ENCODE measurements at places on chromosomes 4 and X.

- H3K27me3 ChIP-seq: no peaks in the 10 kb centered on the region
- no peak overlapping the region for H3K27ac ChIP-seq
- peaks cover 7% of the 10 kb centered on the region for H3K4me1 ChIP-seq
- H3K4me3 ChIP-seq: no peak overlapping the region
- no peaks in the 10 kb centered on the region for H3K36me3 ChIP-seq
- ATAC-seq: no peak
Observed at GRCh38 chr4:80425124-80426100, 89.9 kb downstream of the CFAP299 start.

GRCh38 chrX:93229036-93229435 lies 444.3 kb downstream of the NAP1L3 start:
- H3K27ac ChIP-seq: no peak overlapping the region
- no peak for ATAC-seq
- H3K4me1 ChIP-seq: no peaks in the 10 kb centered on the region
- no peak overlapping the region for H3K4me3 ChIP-seq

- peaks cover 3% of the 10 kb centered on the region for H3K27me3 ChIP-seq
- no peak for ATAC-seq
Observed at GRCh38 chr4:122728856-122729255, 3.6 kb upstream of the BBS12 start.

DNA sequence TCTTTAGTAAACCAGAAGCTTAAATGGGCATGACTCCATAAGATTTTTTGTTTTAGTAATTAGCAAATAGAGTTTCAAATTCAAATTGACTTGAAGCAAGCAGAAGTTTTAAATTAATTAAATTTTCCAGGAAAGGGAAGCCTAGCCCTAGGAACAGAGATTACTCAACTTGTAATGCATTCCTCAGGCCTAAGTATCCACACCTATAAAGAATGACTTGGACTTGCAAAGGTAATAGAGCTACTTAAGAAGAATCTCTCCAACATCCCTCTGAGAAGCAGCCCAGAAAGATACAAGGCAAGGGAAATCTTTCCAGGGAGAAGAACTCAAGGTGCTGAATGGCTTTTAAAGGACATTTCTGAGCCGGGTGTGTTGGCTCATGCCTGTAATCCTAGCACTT lies 16.9 kb upstream of the TMPRSS11E start:
- H3K4me3 ChIP-seq: no peak overlapping the region
- no peak for ATAC-seq
- H3K4me1 ChIP-seq: no peaks in the 10 kb centered on the region
- no peaks in the 10 kb centered on the region for H3K27me3 ChIP-seq
- no peaks in the 10 kb centered on the region for H3K36me3 ChIP-seq
- H3K27ac ChIP-seq: no peak overlapping the region

- no peak overlapping the region for H3K27ac ChIP-seq
- no peaks in the 10 kb centered on the region for H3K27me3 ChIP-seq
- no peaks in the 10 kb centered on the region for H3K4me1 ChIP-seq
- H3K4me3 ChIP-seq: no peak overlapping the region
- ATAC-seq: no peak
- H3K36me3 ChIP-seq: no peaks in the 10 kb centered on the region
Observed at GRCh38 chr4:162645381-162645780, 481.6 kb upstream of the FSTL5 start.

DNA sequence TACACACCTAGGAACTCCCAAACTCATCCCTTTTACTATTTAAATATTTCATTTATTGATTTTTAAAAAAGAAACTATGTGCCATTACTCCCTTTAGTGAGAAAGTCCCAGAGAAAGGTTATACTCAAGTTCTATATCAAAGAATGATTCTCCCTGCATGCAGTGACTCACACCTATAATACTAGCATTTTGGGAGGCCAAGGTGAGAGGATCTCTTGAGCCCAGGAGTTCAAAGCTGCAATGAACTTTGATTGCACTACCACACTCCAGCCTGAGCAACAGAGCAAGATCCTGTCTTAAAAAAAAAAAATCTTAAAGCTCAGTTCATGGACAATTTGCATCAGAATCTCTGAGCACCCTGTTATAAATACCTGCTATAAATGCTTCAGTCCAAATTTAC lies 9.2 kb upstream of the RBPJ start:
- no peaks in the 10 kb centered on the region for H3K27me3 ChIP-seq
- H3K27ac ChIP-seq: no peak overlapping the region
- peak overlapping the region; percentile 55 for H3K4me3 ChIP-seq
- peaks cover 6% of the 10 kb centered on the region for H3K4me1 ChIP-seq
- peak; percentile 57 for ATAC-seq

DNA sequence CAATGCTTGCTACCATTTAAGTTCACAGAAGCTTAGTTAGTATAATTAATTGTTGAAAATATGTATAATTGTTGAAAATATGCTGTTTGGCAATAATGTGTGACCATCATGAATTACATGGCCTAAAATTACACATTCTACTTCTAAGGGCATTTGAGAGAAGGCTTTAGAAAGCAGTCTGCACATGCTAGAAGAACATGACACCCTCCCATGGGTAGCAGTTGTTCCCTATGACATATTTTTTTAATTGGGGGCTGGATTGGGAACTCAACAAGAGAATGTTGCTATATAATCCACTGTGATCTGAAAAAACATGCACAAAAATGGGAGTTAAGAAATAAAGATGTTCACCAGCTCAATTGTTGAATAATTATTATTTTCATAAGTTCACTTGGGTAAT lies 331.4 kb downstream of the ARHGAP24 start:
- no peak for ATAC-seq
- H3K4me3 ChIP-seq: no peak overlapping the region
- H3K27ac ChIP-seq: no peak overlapping the region
- no peaks in the 10 kb centered on the region for H3K36me3 ChIP-seq
- no peaks in the 10 kb centered on the region for H3K4me1 ChIP-seq

DNA sequence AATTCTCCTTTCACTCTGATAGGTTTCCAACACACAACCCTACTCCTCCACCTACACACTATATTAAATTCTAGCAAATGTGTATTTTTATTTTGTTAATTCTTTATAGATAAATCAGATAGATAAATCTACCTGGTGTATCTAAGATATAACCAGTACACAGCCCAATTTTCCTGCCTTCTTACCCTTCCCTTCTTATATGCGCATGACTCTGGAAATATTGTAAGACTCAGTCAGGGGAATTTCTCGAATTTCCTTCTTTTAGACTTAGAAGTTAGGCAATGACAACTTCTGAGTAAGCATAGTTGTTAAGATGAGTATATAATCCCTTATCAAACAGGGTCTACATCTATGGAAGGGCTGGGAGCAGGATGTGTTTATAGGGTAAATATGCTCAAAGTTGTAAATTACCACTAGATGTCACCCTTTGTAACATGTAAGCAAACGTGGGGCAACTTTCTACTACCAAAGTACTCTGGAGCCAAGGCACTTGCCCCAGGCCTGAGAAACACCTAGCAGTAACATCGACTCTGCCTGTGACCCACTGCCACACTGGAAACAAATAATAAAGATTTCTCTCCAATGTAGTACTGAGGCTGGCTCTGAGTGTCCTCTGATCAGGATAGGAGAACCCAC lies 444.7 kb downstream of the IQCM start:
- H3K27me3 ChIP-seq: no peaks in the 10 kb centered on the region
- no peak overlapping the region for H3K4me3 ChIP-seq
- ATAC-seq: no peak
- no peaks in the 10 kb centered on the region for H3K4me1 ChIP-seq
- H3K27ac ChIP-seq: no peak overlapping the region

DNA sequence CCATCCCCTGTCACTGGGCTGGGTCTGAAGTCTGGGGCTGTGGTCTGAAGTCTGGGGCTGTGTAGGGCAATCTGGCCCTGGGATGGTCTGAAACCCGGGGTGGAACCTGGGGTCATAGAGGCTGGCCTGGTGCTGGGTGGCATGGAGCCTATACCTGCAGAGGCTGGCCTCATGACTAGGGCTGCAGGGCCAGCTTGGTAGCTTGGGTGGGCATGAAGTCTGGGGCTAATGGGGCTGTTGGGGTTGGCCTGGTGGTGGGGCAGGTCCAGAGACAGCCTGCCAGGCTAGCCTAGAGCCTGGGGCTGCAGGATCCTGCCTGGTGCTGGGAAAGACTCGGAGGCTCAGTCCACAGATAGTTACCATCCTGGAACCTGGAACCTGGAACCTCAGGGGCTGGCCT lies 37.0 kb downstream of the GALNT7 start:
- peaks cover 20% of the 10 kb centered on the region for H3K4me1 ChIP-seq
- no peak overlapping the region for H3K27ac ChIP-seq
- no peak overlapping the region for H3K4me3 ChIP-seq
- peaks cover 23% of the 10 kb centered on the region for H3K36me3 ChIP-seq
- no peak for ATAC-seq

DNA sequence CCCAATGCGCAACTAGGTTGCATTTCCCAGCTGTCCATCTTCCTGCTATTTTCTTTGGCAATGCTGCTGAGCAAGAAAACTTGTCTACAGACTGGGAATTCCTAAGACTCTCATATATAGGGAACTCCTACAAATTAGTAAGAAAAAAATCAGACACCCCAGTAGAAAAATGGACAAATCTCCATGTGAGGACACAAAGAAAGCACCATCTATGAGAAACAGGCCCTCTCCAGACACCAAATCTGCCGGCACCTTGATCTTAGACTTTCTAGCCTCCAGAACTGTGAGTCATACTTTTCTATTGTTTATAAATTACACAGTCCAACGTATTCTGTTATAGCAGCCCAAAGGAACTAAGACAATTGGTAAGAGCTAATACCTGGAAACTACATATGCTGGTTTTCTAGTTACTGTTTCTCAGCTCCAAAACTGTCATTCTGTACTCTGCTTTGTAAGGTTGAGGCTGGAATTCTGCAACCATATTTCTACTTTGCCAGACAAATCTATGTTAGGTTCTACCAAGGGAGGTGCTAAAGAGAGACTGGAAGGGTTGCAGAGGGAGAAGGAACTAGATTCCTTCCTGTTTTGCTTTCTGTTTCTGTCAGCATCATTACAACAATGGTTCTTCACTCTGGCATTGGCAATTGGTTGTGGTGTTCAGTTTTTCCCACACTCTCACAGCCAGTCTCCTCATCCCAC lies 35.7 kb upstream of the FAM241A start:
- no peak overlapping the region for H3K27ac ChIP-seq
- peak overlapping the region; percentile 39 for H3K4me3 ChIP-seq
- no peaks in the 10 kb centered on the region for H3K36me3 ChIP-seq
- H3K4me1 ChIP-seq: peaks cover 7% of the 10 kb centered on the region
- H3K27me3 ChIP-seq: no peaks in the 10 kb centered on the region

DNA sequence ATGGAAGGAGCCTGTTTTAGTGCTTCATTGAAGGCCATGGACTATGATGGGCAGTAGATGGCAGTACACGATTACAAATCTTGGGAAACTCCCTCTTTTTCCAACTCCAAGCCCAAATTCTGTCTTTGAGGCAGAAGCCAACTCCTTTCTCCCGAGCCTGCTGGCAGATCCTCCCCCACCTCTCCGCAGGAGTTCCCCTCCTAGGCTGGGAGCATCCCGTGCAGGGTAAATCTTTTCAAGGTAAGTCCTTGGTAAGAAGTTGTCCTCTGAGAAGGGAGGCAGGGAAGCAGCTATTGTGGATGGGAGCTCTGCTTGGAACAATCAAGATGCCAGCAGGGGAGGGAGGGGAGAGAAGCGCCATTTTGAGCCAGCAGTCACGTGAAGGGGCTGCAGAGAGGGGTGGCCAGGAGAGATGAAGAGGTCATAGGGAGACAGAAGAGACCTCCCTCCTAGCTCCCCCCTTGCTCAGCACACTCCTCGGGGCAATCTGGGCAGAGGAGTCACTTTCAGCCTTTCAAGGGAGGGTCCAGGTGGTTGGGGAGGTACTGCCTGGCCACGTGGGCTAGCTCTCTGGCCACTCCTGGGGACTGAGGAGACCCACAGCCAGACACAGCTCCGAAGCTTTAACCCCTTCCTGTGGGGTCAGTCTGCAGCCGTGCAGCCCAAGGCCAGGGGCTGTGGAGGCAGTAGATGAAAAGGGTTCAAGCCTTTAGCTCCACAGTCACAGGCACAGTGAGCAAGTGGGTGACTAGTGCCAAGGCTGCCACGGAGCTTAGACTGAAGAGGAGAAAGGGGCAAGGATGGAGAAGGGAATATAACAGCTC lies 9.6 kb downstream of the CC2D2A start:
- no peak for ATAC-seq
- H3K27me3 ChIP-seq: no peaks in the 10 kb centered on the region
- no peaks in the 10 kb centered on the region for H3K36me3 ChIP-seq
- no peak overlapping the region for H3K4me3 ChIP-seq
- no peaks in the 10 kb centered on the region for H3K4me1 ChIP-seq

GRCh38 chr4:3736806-3737205 lies 29.4 kb upstream of the ADRA2C start:
- no peaks in the 10 kb centered on the region for H3K36me3 ChIP-seq
- no peak overlapping the region for H3K4me3 ChIP-seq
- no peaks in the 10 kb centered on the region for H3K4me1 ChIP-seq
- no peak overlapping the region for H3K27ac ChIP-seq

DNA sequence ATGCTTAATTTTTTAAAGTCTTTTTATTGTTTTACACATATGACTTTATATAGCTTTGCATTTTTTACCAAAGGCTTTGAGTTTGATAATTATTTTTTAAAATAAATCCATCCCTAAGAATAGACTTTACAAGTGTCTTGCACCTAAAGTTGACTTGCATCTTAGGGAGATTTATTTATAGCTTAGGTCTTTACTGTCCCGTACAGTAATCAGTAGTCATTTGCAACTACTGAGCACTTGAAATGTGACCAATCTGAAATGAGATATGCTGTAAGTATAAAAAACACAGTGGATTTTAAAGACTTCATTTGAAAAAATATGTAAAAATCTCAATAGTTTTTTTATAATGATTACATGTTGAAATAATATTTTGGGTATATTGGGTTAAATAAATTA lies 19.2 kb downstream of the TBC1D1 start:
- no peak overlapping the region for H3K4me3 ChIP-seq
- H3K27ac ChIP-seq: no peak overlapping the region
- no peak for ATAC-seq
- peaks cover 19% of the 10 kb centered on the region for H3K36me3 ChIP-seq

GRCh38 chr4:164753873-164754488 lies at the start of gene SMIM31:
Gene SMIM31, plus strand, starts transcription at chr4:164754131. Its CDS starts 16,313 bp downstream, at chr4:164770444.
- no peak within 1 kb of the TSS for H3K4me3 ChIP-seq
- H3K36me3 ChIP-seq: no peaks in the 10 kb centered on the region
- no peaks in the 10 kb centered on the region for H3K4me1 ChIP-seq

- no peaks in the 10 kb centered on the region for H3K36me3 ChIP-seq
- no peak overlapping the region for H3K27ac ChIP-seq
- H3K4me1 ChIP-seq: no peaks in the 10 kb centered on the region
- no peak overlapping the region for H3K4me3 ChIP-seq
- H3K27me3 ChIP-seq: no peaks in the 10 kb centered on the region
- no peak for ATAC-seq
Observed at GRCh38 chr4:138222046-138222445, 20.1 kb downstream of the SLC7A11 start.

DNA sequence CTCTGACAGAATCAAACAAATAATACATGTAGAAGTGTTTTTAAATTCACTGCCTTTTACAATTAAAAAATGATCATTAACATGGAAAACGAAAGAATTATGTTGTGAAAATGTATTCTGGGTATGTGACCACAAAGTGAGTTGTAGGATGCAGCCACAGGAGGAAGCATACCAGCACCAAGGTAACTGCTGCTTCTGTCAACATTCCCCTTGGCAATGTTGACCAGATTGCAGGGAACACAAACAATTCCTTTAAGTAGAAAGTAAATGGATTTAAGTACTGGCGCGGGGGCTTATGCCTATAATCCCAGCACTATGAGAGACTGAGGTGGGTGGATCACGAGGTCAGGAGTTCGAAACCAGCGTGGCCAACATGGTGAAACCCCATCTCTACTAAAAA lies 1877.9 kb upstream of the PCDH7 start:
- H3K27ac ChIP-seq: no peak overlapping the region
- ATAC-seq: no peak
- H3K4me3 ChIP-seq: no peak overlapping the region

- ATAC-seq: no peak
- peaks cover 14% of the 10 kb centered on the region for H3K27me3 ChIP-seq
- peak within 1 kb of the TSS; percentile 74 for H3K4me3 ChIP-seq
- no peak within 1 kb of the TSS for H3K27ac ChIP-seq
Observed at GRCh38 chrX:43973249-43974099, at the start of gene NDP. Gene NDP, minus strand, starts transcription at chrX:43973390. Its CDS starts 14,745 bp downstream, at chrX:43958645.

All from activated T-helper 17 cell treated with anti-CD3 and anti-CD28 coated beads, Interleukin-2, amount 50 U/mL, for 72 hours (primary cell).